ENCODE measurements at places on chromosomes 3 and 15.

DNA sequence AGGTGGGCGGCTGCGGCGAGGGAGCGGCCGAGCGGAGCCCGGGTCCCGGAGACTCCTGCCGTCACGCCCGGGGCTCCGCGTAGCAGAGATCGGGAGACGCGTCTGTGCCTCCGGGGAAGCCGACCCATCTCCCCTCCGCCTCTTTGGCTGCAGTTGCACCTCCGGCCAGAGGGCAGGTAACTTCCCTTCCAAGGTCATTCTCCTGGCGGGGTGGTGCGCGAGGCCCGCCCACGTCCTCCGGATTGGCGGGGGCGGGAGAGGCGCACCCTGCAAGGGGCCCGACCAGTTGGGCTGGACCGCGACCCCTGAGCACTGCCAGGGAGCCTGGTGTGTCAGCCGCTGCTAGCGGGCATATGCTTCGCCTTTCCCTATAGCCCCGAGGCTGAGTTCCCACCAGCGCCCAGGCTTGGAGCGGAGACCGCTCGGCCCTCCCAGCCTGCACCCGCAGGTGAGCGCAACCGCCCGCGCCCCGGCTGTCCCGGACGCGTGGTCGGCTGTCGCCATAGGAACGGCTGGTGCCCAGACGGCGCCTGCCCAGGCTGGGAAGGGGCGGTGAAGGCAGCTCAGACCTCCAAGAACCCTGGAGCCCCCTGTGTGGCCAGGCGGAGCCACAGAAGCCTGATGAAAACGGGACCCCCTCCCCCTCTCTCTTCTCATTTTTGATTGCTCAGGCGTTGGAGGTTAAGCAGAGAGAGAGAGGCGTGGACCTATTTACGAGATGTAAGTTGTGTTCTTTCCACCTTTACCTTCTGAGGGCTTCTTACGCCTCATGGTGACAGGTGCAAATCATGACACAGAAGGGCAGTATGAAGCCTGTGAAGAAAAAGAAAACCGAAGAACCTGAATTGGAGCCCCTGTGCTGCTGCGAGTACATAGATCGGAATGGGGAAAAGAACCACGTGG lies 453 bp downstream of the ZDHHC23 start:
- peak; percentile 78 for ATAC-seq

GRCh38 chr15:57527382-57528091 lies 64.2 kb upstream of the MYZAP start:
- ATAC-seq = peak; percentile 94

- ATAC-seq = no peak
Measured at GRCh38 chr3:129695230-129695629, 88.8 kb upstream of the PLXND1 start.

DNA sequence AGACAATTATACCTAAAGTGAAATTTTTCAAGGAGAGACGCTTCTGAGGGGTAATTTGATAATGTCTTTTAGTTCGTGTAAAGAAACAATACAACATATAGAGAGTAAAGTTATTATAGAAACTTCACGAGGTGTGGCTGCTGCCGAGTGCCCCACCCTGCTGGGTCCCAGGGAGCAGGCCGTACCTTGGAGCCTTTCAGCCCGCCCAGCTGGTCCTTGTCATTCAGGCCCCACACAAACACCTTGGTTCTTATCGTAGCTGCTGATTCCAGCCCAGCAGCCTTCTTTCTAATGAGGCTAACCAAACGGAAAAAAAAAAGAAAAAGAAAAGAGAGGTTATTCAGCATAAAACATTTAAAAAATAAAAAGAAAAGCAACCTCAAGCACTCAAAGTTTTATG lies 83.1 kb upstream of the OCA2 start:
- ATAC-seq = no peak

GRCh38 chr3:32310918-32311839 lies 72.7 kb downstream of the CMTM8 start:
- ATAC-seq = no peak

DNA sequence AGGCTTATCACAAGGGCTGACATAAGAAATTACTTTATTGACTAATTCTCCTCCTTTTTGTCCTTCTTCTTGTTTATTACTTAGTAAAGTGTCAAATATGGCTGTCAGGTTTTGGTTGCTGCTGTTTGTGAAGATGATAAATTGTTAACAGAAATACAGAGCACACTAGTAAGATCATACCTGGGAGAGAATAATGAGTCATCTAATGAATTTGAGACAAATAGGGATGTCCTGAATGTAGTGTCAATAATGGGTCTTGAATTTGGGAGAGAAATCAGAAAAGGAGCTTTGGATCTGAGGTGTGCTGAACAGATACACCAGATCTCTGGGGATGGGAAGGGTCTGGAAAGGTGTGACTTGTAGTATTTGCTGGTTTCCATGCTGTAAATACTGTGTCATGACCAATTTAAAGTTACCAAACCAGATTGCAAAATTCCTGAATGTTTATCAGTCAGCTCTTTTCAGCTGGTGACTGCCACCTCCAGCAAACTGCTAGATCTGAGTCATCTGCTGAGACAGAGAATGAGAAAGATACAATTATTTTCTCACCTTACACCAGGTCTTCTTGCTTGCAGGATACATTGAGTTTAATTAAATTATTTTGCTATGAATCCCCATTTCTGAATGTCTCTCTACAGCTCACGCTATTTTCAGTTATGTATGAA lies 76.7 kb upstream of the SATB1 start:
- ATAC-seq = no peak
